Left lobe of liver (tissue), 2 donors: ENCODE measurements at places on chromosomes 7 and 10.

GRCh38 chr10:28946479-28946878 is 269.2 kb downstream of the BAMBI start:
- DNase-seq = no peak

GRCh38 chr10:11823122-11823988 is at the start of gene PROSER2:
Gene PROSER2 (plus strand): TSS chr10:11823356. CDS start chr10:11852078, 28,722 bp downstream.
- DNase-seq = peak; percentile 75

DNA sequence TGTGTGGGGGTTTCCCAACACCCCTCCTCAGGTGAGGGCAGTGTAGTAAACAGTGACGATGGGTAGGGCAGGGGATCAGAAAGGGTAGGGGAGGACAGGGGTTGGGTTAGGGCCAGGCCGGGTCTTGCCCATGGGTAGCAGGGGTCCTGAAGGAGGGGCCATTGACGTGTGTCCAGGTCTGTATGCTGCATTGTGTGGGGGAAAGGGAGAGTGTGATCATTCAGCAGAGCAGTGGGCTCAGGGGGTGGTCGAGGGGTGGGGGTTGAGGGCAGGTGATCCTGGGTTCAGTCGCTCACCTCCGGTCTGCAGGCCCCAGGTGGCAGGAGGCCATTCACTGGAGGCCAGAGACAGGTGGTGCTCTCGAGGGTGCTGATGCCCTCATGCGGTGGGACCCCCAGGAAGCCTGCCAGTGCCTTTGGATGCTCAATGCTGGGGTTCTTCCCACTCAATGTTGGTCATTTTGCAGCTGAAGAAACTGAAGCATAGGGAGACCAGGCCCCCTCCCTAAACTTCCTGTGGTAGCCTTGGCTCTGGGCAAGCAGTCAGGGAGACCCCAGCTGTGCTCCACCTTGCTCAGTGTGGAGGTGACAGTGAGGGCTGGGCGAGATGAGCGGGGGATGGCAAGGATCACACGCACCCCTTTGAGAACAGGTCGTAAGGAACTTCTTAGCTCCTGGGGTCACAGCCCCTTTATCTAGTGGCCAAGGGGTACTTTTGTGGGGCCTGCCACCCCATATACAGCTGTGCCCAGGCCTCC is 48.8 kb upstream of the CAMK2B start:
- no peak for DNase-seq

GRCh38 chr10:4834898-4835405 is 8.9 kb downstream of the AKR1E2 start:
- DNase-seq = no peak

GRCh38 chr7:36755484-36755883 is 31.2 kb upstream of the AOAH start:
- DNase-seq = no peak

DNA sequence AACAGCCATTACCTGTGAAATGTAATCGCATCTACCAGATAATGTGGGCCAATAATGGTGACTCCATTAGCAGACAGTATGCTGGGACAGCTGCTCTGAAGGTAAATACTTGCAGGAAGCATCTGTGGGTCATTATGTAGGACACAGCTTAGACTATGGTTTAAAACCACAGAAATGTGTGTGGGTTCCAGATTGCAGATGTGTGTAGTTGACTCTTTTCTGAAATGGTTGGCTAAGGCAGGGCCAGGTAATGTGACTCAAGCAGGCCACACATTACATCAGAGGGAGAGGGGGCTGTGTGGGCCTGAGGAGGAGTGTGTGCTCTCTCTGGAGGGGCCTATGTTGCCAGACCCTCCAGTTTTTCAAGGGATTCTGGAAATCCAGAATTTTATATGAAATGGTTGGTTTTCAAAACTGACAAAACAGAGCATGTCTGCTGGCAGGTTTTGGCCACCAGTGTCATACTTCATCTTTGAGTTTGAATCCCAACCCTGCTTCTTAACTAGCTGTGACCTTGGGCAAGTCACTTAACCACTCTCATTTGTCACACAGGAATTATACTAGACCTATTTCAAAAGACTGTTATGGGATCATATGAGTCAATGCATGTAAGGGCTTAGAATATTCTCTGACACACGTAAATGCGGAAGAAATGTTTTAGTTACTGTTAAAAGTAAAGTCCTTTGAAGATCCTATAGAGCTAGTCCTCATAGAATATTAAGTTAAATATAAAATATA is 64.5 kb downstream of the MCMBP start:
- no peak for DNase-seq

DNA sequence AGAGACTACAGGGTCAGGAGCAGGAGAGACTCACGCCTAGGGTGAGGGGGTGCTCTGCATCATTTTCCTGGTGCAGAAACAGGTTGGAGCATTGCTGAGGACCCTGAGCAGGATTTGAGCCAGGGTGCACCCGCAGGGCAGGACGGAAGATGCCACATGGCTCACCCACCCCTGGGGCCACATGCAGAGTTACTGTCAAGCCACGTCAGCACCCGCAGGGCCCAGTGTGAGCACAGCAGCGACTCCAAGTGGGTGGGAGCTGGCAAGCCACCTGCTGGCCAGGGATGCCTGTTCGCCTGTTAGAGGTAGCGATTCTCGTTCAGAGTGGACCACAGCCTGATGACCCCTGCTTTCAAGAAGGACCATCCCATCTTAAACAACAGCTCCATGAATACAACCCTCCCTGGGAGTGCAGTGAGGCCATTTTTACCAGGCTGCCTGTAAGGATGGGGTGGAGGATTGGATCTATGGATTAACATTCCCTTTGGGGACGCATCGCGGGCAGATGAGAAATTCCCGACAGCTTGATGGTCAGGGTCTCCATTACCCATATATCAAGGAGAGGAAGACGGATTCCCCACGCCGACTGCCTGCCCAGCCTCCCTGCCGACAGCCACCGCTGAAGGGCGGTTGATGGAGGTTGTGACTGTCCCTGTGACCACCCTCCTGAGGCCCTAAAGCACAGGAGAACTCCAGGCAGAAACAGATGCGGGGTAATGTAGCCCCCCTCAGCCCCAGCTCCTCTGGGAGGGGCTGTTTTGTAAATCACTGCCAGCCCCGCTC is 101.1 kb upstream of the RET start:
- peak; percentile 35 for DNase-seq

DNA sequence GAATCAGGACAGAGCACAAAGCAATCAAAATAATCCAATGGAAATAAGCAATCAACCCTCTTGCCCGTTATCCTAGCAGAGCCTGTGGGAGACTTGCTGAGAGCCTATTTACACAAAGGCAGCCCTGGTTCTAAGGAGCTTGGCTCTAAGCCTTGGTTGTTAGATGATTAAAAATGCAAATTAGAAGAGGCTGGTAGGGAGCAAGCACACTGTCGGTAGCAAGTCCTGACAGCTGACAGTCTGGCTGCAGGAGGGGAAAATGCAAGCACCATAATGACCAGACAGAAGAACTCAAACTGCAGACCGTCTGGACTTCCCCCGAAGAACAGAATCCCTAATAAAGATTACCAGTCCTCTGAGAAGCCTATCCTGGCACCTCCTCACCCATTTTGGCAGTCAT is 131.8 kb upstream of the CTTNBP2 start:
- no peak for DNase-seq

- no peak for DNase-seq
These were observed 394.2 kb downstream of the PTPRN2 start for GRCh38 chr7:158193446-158193845.

GRCh38 chr10:33041783-33042437 is 83.9 kb upstream of the ITGB1 start:
- no peak for DNase-seq

DNA sequence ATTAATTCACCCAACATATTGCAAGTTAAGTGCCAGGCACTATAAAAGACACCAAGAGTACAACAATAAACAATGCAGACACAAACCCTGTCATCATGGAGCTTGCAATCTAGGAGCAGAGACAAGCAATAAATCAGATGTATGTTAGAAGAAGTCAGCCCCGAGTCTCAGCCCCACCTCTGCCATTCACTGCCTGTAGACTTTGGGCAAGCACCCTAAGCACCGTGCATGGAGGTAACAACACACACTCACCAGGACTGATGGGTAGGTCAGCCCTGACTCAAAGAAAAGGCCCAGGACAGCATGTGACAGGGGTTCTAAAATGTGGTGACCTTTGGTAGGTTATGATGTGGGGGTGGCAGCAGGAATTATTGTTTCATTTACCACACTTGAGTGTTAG is 49.3 kb upstream of the PLEKHA1 start:
- no peak for DNase-seq

DNA sequence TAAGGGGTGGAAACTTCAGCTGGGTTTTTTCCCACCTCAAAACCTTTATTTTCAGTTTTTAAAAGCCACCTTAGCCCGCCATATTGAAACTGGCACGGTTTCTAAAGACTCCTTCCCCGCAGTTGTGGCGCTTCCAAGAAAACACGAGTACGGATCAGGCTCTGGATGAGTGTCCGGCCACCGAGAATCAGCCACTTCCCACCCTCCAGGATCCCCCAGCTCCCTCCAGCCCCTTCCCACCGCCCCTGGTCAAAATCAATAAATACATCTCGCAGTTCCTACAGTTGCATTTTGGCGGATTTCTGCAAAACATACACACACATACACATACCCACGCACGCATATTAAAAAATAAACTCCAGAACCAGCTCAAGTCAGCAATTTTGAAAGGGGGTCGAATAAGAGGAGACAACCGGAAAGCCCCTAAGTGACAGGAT is 1.1 kb downstream of the SFMBT2 start:
- DNase-seq = no peak

DNA sequence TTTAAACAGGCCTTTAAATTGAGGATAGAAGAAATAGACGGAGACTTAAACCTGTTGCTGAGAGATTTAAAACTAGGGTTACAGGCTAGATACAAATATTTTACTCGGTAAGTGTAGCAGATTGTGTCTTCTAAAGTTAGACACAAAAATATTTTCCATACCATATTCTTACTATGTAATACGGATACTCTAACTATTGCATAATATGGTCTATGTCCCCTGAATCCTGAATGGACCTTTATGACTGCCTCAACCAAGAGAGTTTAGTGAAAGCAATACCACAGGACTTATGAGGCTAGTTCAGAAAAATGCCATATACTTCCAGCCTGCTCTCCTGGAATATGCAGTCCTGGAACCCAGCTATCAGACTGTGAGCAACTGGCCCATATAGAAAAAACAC is 13.4 kb upstream of the TES start:
- DNase-seq = no peak

- DNase-seq = no peak
These were observed 2.8 kb upstream of the PUS7 start for GRCh38 chr7:105524840-105525239.

DNA sequence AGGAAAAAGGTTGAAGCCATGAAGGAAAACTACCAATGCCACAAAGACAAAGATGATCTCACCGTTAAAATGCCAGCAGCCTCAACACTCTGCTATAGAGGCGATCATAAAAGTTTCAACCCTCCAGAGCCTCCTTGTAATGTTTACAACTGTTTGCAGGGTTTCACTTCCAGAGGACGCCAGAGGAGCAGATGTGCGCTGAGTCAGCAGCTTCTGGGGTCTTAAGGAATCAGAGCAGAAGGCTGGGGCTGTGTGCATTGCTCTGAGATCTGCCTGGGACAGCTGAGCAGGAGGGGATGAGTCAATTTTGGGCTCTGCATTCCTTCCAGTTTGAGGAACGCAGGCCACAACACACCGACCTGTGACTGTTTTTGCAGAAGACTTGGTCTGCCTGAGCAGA is 98.3 kb downstream of the TMEM130 start:
- DNase-seq = no peak

DNA sequence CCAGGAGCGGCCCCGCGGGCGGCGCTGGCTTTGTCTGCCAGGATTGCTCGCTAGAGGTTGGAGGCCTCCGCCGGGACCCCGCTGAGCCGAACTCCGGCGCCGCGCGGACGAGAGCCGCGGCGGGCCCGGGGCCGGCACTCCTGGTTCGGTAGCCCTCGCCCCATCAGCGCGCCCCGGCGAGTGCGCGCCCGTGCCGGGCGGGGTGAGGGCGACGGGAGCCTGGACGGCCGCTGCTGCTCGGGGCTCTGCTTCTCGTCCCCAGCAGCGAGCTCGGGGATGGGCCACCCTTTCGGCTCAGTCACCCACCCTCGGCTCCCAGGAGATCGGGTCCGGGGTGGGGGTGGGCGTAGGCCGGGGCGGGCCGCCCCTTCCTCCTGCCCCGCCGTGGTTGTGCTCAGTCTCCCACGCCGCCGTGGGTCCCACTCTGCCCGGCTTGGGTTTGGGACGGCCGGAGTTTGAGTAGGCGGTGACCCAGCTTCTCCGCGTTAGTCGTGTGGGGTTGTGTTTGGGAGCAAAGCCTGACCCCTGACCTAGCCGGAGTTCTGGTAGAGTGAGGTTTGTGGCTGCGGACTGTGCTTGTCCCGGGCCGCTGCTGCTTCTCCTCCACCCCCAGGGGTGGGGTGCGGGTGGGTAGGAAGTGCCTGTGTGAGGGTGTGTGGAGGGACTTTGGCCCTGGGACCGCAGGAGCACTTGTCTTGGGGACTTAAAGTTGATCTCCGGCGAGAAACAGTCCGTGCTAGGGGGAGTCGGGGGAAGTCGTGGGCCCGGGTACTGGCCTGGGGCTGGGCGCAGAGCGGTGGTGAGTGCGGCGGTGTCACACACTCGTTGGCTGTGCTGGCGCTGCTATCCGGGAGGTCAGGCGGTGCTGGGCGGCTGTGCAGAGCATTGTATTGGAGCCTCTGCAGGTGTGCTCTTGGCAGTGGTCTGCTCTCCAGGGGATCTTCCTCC is 677 bp downstream of the TSPAN14 start:
- peak; percentile 69 for DNase-seq

DNA sequence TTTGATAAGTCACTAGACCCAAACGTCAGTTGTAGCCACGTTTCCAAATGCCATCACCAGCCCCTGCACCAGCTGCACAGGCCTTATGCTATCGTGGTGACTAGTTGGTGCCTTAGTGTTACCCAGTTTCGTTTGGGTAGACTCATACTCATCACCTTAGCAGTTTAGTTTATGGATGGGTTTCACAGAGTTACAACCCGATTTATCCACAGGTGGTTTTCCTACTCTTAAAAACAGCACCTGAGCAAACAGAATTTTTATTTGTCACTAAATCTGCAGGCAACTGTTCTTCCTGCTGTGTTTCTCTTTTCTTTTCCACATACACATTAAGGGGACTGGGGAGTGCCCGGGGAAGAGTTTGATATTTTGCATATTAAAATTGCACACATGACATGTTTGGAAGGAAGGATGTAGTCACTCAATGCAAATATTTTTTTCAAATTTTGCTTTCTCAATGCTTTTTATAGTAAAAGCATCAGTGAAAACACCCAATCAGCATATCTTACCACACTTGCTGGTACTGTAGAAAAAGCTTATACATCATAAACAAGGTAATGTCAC is 41.6 kb downstream of the PDSS1 start:
- no peak for DNase-seq

GRCh38 chr10:132652936-132653590 is 115.5 kb downstream of the INPP5A start:
- DNase-seq = no peak
